Adipocyte (in vitro differentiated cells): ENCODE measurements at places on chromosomes 6 and 20.

GRCh38 chr6:27545271-27546046, 72.6 kb upstream of the ZNF184 start:
- DNase-seq: peak; percentile 23

DNA sequence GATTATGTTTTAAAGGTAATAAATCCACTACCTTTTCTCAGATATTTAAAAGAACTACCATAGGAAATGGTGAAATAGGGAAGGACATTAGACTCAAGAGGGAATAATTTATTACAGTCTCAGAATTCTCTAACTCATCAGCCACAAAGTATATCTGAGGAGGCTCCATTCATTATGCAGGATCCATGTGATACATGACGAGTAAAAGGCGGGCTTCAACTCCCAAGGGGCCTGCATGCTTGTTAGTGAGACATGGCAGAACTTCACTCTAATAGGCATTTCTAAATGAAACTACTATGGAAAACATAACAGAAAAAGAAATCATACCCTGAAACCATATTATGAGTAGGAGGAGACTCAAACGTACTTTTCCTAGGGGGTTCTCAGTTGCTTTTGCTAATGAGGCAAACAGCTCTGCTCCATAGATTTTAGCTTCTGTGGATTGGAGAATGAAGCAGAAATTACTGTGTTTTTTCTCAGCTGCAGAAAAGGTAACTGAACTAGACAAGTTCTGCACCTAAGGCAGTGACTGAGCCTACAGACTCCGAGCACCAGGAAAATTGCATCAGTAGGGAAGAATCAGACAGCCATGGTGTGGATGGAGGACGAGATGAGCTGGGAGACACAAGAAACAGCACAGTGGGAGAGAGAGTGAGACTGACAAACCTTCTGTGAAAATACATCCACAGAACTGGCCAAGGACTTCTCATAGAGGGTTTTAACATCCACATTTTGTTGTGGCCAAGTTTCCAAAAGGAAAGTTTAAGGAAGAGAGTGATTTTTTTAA, 254.6 kb upstream of the PRDM1 start:
- DNase-seq: no peak

GRCh38 chr20:53124803-53125202, 152.6 kb downstream of the TSHZ2 start:
- no peak for DNase-seq

DNA sequence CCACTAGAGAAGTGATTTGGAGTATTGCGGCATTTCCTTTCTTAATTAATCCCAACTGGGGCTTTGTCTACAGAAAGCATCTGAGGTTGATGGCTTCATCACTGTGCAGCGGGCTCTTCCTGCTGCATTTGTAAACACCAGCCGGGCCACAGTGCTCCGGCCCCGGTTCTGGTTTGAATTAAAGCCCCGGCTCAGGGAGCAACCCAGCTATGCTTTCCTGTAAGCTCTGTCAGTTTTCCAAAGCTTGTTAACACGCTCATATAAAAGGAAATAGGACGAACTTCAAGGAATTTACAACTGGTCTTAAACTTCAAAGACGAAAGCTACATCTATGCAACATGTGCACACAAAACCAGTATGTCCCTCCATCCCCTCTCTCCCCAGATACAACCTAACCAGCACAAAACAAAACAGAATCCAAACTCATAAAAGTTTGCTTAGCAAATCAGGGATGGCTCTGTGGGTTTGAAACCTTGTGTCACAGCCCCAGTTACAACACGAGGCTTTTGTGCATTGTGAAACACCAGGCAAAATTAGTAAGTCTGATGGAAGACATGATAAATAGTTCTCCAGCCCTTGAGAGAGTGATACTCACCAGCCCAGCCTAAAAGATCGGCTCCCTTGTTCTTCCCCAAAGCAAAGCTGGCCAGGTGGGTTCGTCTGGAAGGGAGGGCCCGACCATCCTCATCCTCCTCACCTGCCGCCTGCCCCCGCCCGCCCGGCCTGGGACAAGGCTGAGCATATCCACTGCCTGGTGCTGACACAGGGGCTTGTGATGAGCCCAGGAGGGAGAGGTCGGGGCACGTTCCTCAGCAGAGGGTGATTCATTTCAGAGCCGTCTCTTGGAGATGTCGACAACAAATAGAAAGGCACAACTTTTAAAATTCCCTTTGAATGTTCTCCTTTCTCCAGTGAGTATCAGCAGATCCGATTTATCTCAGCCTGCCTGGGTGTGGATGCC, 197.9 kb downstream of the TFAP2C start:
- DNase-seq: peak; percentile 89

DNA sequence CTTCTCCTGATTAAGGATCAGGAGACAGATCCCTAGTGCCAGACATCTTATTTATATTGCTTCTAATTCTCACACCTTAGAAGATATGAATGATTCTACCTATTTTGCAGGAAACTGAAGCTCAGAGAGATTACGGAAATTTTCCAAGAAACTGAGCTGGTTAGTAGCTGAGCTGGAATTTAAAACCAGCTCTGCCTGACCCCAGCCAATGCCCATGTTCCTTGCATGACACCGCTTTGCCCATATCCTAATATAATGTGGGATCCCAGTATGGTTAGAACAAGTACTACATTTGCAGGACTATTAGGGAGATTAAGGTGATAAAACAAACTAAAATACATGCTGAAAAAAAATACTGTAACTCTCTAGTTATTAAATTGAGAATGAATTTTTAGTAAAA, 1.9 kb downstream of the TMEM30A start:
- peak; percentile 37 for DNase-seq

GRCh38 chr6:144921206-144921975, 636.3 kb downstream of the UTRN start:
- DNase-seq: no peak

DNA sequence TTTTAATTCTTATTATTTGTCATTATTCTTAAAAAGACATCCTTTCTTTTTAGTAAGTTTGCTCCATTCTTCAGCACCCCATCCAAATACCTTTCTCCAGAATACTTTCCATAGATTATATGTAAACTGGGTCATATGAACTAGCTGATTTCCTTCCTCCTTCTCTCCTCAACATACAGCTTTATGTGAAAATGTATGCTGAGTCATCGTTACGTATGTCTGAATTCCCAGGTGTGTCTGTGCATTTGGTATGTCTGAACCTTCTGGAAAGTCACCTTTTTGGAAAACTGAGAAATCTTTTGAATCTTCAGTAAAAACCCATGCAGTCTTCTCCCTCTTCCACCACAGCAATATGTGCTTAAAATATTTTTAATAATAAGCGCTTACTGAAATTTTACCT, 264.5 kb downstream of the EYA4 start:
- DNase-seq: no peak

- no peak for DNase-seq
Measured at GRCh38 chr6:6591778-6592465, 3.4 kb downstream of the LY86 start.

DNA sequence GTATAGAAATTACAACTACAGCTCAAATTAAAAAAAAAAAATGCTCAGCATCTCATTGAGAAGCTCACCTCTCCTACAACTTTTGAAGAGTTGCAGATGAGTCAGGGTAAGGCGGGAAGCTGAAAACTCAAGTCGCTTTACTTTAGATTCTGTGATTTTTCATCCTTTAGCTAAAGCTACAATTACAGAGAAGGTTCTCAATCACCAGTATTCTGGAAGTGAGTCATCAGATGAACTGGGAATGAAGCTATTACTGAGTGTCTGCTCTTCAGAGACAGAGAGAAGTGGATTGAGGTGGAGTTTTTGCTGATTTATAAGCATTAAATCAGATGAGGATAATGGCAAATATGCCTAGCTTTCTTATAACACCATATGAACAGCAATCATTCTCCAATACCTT, 91.9 kb downstream of the TFAP2A start:
- DNase-seq: no peak

- DNase-seq: no peak
Measured at GRCh38 chr6:148293181-148293995, 49.2 kb upstream of the SASH1 start.

- DNase-seq: no peak
Measured at GRCh38 chr20:50804437-50805348, 9.8 kb downstream of the BCAS4 start.

GRCh38 chr20:48025051-48025515, 239.8 kb upstream of the SULF2 start:
- DNase-seq: peak; percentile 92

- no peak for DNase-seq
Measured at GRCh38 chr20:33046412-33046811, 7.3 kb upstream of the BPIFB3 start.

- DNase-seq: no peak
Measured at GRCh38 chr6:106156863-106157262, 70.7 kb downstream of the PRDM1 start.

DNA sequence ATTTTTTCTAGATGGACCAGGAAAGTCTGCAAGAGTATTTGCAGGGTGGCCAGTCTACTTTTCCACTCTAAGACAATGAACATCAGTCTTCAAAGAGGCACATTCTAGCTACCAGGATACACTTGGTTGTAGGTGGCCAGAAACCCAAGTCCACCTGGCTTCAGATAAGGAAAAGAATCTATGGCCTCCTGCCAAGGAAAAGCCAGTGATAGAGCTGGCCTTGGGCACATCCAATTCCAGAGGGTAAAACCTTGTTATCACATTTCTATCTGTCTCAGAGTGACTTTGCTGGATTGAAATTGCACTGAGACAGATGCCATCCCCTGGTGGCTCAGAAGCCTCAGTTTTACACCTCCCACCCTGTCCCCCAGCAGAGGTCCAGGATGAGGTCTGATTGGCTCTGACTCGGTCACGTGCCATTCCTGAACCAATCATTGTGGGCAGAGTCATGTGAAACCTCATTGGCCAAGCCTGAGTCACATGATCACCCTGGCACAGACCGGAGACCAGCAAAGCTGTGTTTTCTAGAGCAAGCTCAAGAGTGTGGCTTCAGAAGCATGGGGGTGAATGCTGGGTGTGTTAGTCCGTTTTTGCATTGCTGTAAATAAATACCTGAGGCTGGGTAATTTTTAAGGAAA, 497.4 kb upstream of the SULF2 start:
- no peak for DNase-seq

- peak; percentile 65 for DNase-seq
Measured at GRCh38 chr20:20837574-20838021, 125.2 kb upstream of the RALGAPA2 start.

- no peak for DNase-seq
Measured at GRCh38 chr20:10795286-10796026, 121.7 kb upstream of the JAG1 start.

DNA sequence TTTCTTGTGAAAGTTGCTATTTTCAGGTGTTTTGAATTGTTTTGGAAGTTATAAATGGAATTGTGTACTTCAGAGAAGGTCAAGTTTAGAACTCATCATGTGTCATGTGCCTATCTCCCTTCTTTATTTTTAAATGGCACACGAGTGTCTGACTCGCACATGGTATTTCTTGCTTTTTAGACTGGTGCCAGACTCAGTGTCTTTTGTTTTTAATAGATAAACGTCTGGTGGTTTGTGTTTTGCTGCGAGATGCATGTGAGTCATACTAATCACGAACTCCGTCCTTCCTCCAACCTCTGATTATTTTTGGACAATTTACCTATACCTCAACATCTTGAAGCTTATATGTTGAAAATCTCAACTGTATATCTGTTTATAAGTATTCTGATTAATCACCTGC, 292.1 kb downstream of the CDKAL1 start:
- DNase-seq: peak; percentile 67

DNA sequence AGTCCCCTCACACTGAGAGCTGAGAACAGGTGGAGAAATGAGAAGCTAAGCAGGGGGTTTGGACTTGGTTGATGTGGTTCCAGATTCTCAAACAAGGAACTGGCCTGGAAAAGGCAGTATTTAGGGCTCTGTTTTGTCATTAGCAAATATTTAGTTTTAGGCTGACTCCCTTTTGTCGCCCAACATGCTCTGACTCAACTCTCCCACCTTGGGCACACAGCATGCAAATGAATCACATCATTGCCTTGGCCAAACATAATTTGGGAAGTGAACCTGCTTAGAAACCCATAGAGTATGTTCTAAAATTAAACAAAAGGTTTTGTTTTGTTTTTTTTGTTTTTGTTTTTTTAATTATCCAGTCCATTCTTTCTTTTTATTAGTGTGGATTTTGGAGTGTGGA, 9.5 kb upstream of the UQCC2 start:
- DNase-seq: no peak

DNA sequence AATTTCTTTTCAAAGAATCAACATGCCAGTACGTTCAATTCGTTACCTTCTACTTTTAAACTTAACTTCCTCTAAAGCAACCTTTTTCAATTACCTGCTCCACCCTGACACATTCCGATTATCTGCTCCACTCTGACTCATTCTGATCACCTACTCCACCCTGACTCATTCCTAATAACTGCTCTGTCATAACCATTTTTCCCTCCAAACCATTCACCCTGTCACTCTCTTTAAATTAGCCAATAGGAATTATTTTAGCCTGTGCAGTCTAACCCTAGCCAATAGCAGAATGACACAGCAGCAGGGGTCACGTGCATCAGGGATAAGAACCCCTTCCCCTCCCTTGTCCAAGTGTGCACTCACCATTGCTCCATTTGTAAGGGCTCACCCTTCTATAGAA, 557.4 kb upstream of the EYS start:
- no peak for DNase-seq

DNA sequence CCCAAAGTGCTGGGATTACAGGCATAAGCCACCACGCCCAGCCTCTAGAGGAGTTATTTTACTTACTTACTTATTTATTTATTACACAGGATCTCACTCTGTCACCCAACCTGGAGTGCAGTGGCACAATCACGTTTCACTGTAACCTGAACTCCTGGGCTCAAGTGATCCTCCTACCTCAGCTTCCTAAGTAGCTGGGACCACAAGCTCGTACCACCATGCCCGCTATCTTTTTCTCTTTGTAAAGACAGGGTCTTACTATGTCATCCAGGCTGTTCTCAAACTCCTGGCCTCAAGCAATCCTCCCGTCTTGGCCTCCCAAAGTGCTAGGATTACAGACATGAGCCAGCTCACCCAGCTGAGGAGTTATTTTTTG, 1.6 kb upstream of the TRIB3 start:
- no peak for DNase-seq

GRCh38 chr6:122347280-122347679, 52.2 kb upstream of the HSF2 start:
- peak; percentile 54 for DNase-seq

DNA sequence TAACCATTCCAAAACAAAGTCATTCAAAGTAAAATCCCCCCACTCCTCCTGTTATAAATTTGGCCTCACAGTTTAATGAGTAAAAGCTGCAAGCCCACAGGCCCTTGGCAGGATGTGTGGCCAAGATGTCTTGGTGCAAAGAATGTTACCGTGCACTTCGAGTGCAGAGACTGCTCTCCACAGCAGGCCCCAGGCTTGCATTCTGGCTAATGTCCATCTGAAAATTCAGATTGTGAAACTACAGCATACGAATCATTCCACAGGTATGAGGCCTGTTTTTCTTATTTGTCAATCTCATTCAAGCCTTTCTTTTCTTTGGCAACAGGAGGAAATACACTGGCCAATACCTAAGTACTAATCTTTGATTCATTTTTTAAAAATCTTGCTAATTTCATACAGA, 7.1 kb downstream of the RPS6KA2 start:
- DNase-seq: peak; percentile 97

DNA sequence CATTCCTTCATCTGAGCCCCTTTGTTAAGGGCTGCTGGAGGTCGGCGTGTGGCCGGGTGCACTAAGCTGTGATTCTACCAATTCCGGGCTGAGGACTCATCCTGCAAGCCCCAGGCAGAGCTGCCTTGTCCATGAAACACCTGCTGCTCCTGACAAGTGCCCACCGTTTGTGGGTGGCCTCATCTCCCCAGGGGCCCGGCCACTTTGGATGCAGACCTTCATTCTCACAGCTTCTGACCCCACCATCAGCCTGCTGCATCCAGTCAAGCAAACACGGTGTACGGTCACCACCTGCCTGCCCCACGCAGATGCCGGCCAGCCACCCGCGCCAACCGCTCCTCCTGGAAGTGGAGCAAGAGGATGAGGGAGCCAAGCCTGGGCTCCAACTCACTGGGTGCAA, 382.7 kb downstream of the THBS2 start:
- no peak for DNase-seq
